DMS 273 treated with DMSO at 0.1 percent for 48 hours (cell line): ENCODE measurements at places on chromosomes 16 and 17.

- no peak for DNase-seq
Measured at GRCh38 chr17:18031955-18032354, 7.0 kb downstream of the ATPAF2 start.

- no peak for DNase-seq
Measured at GRCh38 chr16:20846551-20846950, 40.2 kb downstream of the REXO5 start.

GRCh38 chr17:39171933-39172332, 6.0 kb upstream of the ARL5C start:
- DNase-seq, result no peak

GRCh38 chr17:29041091-29041490, 1.9 kb upstream of the PIPOX start:
- DNase-seq, result no peak

DNA sequence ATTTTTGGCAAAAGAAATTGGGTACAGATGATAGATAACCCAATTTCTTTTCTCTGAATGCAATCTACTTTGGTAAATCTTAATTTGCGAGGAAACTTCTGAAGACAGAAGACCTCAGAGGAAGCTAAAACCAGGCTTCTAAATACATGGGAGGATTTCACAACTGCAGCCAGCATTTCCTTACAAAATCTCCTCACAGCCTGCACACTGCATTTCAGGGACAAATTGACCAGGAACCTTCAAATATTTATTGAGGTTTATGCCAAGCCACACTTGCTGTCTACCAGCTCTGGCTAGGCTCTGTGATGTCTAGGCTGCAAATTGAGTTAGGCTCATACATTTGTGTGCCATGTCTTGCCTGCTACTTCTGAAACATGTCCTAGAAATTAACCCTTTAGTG, 167.3 kb upstream of the CDH5 start:
- DNase-seq, result no peak

DNA sequence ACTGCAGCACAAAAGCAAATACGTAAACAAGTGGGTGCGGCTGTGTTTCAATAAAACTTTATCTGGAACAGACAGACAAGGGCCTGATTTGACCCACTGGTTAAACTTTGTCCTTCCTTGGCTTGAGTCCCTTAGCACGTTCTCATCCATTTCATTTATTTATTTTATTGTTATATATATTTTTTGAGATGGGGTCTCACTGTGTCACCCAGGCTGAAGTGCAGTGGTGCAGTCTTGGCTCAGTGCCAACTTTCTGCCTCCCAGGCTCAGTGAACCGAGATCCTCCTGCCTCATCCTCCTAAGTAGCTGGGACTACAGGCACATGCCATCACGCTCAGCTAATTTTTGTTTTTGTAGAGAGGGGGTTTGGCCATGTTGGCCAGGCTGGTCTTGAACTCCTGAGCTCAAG, 64.3 kb downstream of the MYH11 start:
- DNase-seq, result no peak

DNA sequence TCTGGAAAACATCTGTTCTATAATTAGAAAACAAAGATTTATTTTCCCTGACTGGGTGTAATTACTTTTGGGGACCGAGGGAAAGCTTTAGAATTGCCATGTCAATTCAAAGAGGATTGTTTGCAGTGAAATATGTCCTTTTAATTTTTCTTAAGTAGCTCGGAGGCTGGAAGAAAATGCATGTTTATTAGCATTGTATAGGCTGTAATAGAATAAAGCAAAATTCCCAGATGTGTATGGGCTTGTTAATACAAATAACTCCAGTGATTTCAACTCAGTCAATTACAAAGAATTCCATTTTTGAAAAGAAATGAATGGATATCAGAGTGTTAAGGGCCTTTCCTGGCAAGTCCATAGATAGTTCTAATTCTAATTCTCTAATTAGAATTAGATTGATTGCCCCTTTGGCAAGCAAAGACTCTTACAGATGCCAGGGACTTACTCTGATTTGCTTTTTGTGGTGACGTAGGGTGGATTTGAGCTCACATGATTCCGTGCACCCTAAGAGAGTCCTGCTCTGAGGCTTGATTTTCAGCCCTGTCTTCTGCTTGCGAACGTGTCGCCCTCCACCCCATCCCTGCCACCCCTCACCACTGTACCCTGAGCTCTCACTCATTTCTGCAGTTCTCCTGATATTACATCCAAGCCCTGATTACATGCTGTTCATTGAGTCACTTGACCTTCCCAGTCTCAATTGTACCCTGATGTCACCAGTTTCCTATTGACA, 70.0 kb upstream of the FAM20A start:
- no peak for DNase-seq

- DNase-seq, result no peak
Measured at GRCh38 chr16:84614968-84615813, 2.7 kb downstream of the COTL1 start.

GRCh38 chr17:73612031-73612472, 32.2 kb downstream of the SDK2 start:
- DNase-seq, result no peak

- DNase-seq, result no peak
Measured at GRCh38 chr17:77836557-77837041, 121.9 kb upstream of the TNRC6C start.

GRCh38 chr17:58224315-58224714, 5.3 kb upstream of the MKS1 start:
- DNase-seq, result no peak

- no peak for DNase-seq
Measured at GRCh38 chr17:79255456-79255855, 180.8 kb downstream of the ENGASE start.

DNA sequence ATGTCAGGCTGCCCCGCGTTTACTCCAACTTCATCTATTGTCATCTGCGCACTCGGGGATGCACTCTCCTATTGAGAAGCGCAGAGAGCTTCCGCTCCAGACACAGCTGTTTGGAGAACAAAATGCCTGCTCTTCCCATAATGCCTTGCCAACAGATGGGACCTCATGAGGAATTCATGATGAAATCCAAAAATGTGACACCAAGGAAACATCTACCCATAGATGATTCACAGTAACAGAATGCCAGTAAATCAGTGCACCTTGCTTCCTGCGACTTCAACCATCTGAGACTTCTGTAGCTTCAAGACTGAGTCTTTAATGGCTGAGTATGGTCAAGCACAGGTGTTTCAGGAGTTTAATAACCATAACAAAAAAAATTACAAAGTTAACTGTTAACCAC, 1144.9 kb upstream of the GOT2 start:
- DNase-seq, result no peak

- peak; percentile 77 for DNase-seq
Measured at GRCh38 chr17:40303009-40303657, 5.8 kb upstream of the RARA start.

GRCh38 chr17:77286641-77287431, 146.1 kb downstream of the SEC14L1 start:
- no peak for DNase-seq

DNA sequence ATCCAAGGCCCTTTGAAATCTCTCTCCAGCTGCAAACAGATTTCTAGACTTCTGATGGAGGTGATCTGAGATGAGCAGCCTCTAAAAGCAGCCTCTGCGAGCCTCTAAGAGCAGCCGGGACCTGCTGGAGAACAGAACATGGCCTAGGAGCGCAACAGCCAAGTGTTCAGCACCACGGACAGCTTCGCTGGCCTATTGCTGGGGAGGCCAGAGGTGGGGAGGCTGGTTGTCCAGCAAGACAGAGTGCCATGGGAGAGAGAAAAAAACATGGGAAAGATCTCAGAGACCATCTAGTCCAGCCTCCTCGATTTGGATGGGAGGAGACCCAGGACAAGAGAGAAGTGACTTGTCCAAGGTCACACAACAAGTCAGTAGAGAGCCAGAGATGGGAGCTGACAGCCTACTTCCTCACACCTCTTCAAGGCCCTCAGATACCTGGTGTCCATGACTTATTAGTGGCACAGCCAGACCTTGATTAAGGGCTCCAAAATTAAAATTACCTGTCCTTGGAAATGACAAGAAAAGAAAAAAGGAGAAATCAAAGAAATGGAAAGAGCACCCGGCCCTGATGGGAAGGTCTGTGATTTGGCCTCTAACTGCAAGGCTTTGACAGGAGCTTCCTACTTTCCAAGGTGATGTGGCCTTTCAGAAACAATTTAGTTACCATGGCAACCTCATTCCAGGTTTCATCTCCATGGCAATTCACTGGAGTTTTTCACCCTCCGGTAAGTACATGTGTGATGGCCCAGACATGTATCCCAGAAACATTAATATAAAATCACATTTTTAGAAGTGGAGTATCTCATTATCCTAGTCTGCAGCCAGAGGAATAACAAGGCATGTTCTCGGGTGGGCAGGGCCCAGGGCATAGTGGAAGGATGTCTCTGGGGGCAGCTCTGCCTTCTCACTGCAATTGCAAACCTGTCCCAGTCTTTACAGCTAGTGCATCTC, 14.5 kb downstream of the RPRML start:
- DNase-seq, result no peak

DNA sequence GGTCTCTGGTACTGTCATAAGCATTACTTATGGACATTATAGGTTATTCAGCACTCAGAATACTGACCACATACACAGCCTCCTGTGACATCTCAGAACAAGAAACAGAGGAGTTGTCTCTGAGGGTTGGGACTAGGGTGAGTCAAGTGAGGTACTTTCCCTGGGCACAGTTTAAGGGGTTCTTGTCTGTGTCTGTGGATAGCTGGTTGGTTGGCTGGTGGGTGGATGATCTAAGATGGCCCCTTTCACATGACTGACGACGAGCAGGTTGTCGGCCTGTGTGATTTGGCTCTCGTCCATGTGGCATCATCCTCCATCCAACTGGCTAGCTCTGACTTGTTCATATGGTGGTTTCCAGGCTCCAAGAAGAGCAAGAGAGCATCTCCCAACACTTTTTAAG, 163.9 kb downstream of the PRKCB start:
- DNase-seq, result no peak

DNA sequence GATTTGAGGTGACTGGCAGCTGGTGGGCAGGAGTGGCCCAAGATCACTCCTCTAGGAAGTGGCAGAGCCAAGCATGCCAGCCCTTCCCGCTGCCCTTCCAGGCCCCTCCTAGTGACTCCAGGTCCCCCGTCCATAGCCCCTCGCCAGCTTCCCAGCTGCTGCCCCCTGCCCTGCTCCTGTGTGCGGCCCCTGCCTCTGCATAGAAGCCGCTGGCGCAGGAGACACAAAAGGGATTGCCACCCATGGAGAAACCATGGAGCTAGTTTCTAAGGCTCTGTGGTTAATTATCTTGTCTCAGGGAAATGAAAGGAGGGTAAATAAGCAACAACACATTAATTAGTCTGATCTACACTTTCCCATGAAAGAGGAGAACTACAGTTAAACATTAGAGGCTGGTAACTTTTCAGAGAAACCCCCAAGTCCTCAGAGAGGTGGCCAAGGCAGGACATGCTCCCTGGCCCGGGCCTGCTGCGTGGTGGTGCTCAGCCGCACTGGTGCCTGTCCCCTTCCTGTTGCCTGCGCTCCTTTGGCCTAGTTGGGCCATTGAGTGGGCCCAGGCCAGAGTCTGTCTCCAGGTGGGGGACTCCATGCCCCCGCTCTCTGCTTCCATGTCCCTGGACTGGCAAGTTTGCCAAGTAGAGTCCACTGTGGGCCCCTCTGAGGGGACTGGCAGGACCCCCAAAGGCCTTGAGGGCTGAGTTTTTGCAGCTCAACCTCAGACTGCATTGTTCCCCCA, 65.2 kb downstream of the PRMT7 start:
- no peak for DNase-seq

- DNase-seq, result peak; percentile 65
Measured at GRCh38 chr16:85460252-85461021, 152.7 kb upstream of the GSE1 start.

GRCh38 chr17:1960545-1960912, 64.6 kb downstream of the RTN4RL1 start:
- no peak for DNase-seq

DNA sequence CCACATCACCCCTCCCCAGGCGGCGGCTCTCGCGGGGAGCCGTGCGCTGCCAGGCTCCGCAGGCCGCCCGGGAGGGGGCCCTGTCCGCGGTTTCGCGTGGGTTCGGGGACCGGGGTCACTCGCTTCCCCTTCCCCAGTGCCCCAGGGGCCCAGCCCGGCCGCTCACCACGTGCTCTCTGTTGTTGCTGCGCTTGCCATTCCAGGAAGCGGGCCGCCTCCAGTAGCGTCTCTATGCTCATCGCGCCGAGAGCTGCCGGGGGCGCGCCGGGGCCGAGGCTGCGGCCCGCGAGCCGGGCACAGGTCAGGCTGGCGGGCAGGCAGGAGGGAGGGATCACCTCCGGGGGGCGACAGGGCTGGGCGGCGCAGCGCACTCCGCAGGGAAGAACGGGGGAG, 390 bp downstream of the MNT start:
- no peak for DNase-seq

DNA sequence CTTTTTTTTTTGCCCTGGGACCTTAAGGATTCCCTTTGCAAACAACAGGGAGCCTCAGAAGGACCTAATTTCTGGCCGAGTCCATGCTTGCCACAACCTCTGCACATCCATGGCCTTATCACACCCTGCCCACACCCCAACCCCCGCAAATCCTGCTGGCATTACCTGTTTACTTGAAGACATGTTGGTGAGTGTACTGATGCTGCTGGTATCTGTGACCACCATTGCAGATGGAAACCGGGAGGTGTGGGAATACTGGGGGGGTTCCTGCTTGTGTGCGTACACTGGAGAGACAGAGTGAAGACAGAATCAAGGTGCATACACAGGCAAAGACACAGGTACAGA, 46.0 kb downstream of the HNF1B start:
- no peak for DNase-seq

GRCh38 chr16:88061346-88062110, 110.3 kb downstream of the BANP start:
- DNase-seq, result no peak

DNA sequence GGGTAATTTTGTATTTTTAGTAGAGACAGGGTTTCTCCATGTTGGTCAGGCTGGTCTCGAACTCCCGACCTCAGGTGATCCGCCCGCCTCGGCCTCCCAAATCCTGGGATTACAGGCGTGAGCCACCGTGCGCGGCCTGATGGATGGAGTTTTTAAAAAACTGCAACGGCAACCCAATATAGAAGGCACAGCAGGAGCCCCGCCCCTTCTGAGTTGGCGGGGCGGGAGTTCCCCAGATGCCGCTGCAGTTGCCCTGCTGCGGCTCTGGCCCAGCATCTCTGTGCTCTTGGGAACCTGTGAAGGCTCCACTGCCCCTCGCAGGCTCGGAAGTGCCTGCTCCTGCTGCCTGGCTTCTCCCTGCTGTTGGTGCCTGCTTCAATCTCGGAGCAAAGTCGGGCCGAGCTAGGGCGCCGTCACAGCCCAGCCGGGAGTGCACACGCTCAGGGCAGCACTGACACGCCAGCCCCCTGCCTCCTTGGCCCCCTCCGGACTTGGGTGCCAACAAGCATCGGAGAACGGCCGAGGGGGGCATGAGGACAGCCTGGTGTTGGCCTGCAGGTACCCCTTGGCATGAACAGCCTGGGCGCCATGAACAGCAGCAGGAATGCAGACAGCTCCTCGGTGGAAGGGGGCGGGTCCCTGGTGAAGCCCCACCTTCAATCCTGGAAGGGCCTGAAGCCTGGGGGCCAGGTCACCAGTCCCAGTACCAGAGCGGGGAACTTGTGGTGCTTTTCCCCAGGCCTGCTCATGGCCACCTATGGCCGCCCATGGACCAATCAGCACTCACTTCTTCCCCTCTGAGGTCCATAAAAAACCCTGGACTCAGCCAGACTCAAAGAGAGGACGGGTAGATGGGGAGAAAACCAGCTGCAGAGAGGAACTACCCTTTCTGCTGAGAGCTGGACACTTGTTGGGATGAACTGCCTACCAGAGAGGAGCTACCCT, 2.3 kb upstream of the NT5M start:
- DNase-seq, result no peak

- DNase-seq, result no peak
Measured at GRCh38 chr17:66698270-66698669, 136.6 kb upstream of the CACNG5 start.
